Spinal cord (tissue), 10 donors: ENCODE measurements at places on chromosomes 7 and 10. TPM values are rescaled to one million over a fixed set of nuclear protein-coding genes. Genes with fewer than 3 reads are reported as not detected.

SEC61A2 gene
- 73.3 TPM for polyA plus RNA-seq

TAS2R3 gene
- polyA plus RNA-seq: 0.40 TPM

AKR1D1 gene
- polyA plus RNA-seq: 0.18 TPM

OR6V1 gene
- not detected for polyA plus RNA-seq

ENTPD7 gene
- 7.2 TPM for polyA plus RNA-seq

ADK gene
- 46.9 TPM for polyA plus RNA-seq

GFRA1 gene
- 60.1 TPM for polyA plus RNA-seq

IGFBP3 gene
- 17.8 TPM for polyA plus RNA-seq

PILRA gene
- 10.6 TPM for polyA plus RNA-seq
